ENCODE measurements at places on chromosomes 7 and 10. TPM values are rescaled to one million over a fixed set of nuclear protein-coding genes. Genes with fewer than 3 reads are reported as not detected.

Gene FGFR2
- total RNA-seq, result not detected

Gene GIMAP2
- 1.0 TPM for total RNA-seq

Gene CC2D2B
- total RNA-seq, result not detected

Gene NME8
- total RNA-seq, result not detected

Gene FAM13C
- not detected for total RNA-seq

Gene UPK3B
- total RNA-seq, result not detected

Gene EGR2
- 0.41 TPM for total RNA-seq

Gene CUZD1
- 1.2 TPM for total RNA-seq

Gene ADAMTS14
- total RNA-seq, result not detected

Gene AKR1D1
- total RNA-seq, result not detected

Gene OR6V1
- total RNA-seq, result not detected

Gene C7orf57
- not detected for total RNA-seq

GRCh38 chr10:42769673-42770072 lies 12.9 kb upstream of the BMS1 start:
- no peak for DNase-seq

GRCh38 chr7:47449810-47450590 lies 131.9 kb downstream of the TNS3 start:
- no peak for DNase-seq

- no peak for DNase-seq
Observed at GRCh38 chr7:139396323-139396951, 36.7 kb downstream of the LUC7L2 start.

DNA sequence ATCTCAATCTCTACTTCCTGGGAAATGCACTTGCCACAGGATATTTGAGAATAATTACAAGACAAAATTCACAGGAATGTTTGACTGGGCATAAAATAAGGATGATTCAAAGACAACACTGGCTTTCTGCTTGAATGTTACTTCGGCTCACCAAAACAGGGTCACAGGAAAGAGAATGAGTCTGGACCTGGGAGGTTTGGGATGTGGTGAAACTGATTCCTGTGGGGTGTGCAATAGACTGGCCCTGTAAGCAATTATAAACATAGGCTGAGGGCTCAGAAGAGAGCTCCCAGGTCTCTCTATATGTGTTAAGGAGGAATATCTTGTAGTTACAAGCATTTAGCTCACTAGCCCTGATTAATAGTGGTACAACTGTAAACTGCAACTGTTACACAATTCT lies 613.9 kb upstream of the CELF2 start:
- DNase-seq, result no peak

DNA sequence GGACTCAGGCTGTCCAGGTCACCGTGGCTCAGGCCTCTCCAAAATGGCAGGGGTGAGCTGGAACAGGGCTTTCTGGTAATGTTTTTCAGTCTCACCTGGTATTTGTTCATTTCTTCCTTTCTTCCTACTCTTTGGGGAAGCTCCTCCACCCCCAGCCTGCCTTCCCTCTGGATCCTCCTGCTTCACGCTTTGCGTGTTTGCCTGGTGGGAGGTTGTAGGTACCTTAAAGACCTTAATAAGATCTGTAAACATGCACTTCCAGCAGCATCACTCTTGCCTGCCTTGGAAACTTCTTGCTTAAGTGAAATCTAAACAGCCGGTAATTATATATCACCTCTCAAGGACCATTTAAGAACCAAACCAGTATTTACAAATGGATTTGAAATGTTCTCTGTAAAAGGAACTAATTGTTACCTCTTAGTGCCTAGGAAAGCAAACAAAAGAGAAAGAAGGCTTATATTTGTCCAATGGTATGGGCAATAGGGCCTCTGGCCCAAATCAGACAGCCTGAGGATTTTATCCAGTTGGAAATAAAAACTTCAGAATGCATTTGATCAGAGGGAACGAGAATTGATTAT lies 339.9 kb downstream of the CCSER2 start:
- no peak for DNase-seq

DNA sequence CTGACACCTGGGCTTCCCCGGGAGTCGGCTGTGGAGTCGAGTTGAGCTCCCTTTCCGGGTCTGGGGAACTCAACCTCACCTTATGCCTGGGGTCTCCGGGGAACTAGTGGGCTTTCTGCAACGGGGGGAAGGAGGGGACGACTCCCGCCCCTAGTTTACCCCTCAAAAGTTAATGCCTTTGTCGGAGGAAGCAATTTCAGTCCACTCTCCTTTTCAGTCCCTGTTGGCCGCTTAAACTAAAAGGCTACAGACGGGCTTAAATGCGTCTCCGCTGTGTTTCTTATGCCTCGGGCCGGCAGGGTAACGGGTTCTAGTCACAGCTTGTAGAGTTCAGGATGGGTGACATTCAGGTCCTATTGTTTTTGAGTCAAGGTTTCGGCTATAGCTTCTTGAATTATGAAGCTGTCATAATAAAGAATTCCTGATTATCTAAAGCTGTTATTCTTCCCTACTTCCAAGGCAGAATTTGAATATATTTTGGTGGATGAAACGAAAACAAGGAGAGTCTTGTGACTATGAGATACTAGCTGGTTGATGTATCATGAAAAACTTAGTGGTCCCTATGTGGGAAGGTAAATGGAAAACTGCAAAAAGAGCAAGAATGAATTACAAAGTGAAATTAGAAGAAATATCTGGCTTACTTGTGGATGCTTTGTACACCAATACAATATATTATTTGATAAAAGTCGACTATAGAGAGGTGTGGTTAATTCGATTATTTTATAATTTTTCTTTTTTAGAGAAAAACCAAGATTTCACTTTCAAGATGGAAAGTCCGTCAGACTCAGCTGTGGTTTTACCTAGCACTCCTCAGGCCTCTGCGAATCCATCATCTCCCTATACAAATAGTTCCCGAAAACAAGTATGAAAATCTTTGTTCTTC lies 495 bp downstream of the SFR1 start:
- DNase-seq, result peak; percentile 65

- DNase-seq, result peak; percentile 75
Observed at GRCh38 chr10:37975401-37975991, 951 bp downstream of the ZNF25 start.

DNA sequence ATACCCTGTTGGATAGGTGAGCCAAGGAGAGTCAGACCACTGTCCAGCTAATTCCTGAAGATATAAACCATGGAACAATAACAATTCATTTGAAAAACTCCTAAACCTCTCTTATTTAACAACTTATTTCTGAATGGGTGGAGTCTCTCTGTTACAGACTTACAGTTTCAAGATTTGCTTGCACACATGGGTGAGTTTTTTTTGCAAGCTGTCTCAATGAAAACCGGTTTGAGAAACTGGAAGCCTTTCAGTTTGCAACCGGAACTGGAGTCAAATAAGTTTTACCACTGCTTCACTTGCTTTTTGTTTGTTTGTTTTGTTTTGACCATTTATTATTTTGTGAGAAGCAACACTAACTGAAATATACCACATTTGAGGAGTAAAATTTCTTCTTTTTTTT lies 243.8 kb downstream of the MTERF1 start:
- DNase-seq, result peak; percentile 46

DNA sequence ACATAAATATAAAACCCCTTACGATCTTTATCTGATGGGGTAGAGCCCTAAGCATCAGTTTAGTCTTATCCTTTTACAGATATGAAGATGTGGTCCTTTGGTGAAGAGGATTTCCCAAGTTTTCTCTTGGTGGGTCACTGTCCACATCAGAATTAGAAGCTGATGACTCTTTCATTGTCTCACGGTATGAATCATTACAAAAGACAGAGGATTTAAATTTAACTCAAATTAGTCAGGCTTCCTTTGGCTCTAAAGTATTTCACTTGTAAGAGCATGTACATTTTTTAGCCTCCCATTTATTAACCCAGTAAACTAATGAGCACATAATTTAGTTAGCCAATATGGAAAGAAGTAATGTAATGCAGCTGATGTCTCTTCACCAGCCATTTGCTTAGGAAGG lies 49.9 kb upstream of the TMEM26 start:
- no peak for DNase-seq

GRCh38 chr7:44882899-44883298 lies 2.4 kb downstream of the PURB start:
- DNase-seq, result no peak

DNA sequence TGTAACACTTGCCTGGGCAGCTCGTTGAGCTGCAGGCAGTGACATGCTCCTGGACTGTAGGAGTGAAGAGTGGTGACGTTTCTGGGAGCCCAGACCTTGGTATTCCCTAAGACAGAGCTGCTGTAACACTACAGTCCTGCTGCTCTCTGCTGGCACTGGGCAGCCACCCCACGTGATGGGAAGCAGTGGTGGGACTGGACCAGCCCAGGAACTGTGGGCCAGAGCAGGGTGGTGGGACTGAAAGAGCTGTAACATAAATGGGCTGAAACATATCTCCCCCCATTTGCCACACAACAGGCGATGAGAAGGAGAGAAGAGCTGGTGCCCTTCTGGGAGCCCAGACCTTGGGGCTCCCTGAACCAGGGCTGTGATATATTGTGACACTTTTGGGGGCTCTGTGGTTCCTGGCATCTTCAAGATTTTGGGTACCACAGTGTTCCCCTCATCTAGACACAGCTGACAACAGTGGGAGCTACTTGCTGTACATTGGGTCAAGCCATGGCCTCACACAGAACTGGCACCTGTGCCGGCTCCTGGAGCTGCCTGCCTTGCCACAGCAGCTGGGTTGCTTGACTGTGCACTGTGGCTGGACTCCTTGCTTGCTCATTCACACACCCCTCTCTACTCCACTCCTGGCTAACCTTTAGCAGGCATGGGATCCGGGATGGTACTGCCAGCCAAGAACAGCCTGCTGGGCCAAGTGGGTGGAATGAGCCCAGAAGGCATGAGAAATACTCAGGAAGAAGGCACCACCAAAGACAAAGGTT lies 161.3 kb upstream of the PCDH15 start:
- no peak for DNase-seq

DNA sequence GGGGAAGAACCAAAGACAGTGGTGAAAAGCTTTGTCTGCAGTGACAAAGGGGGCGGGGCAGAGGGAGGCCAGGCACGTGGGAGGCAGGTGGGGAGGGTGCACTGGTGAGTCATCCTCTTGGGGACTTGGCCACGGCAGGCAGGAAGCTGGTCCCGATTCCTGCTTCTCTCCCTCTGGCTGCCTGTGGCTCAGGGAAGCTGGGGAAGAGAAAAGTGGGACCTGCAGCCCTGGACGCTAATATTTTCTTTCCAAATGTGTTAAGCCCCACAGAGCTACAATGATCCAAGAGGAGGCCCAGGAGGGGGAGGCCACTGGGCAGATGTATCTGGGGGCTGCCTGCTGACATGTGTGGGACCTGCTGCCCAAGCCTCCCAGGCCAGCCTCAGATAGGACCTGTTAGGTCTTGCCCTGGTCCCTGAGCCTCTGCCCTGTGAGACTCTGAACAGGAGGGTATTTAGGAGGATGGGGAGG lies 231.8 kb downstream of the KCNMA1 start:
- DNase-seq, result no peak

GRCh38 chr10:60035984-60036383 lies 129.6 kb upstream of the CCDC6 start:
- no peak for DNase-seq

DNA sequence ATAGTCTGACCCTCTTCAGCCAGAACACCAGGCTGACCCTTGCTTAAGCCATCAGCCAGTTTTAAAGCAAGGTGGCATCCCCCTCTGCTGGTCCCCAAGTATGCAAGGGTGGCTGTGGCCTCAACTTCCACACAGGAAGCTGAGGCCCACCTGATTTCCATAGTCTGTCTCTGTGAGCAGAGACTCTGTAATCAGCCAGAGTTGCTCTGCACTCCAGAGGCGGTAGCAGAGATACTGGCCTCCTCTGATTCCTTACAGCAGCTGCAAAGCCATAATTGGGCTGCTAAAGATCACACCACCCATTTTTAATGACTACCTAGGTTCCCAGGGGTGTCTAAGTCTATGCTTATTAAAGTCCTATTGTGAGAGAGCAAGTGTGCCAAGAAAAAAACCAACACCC lies 1.8 kb downstream of the PDAP1 start:
- DNase-seq, result no peak

GRCh38 chr7:20591058-20591457 lies 24.4 kb upstream of the ABCB5 start:
- DNase-seq, result no peak

- no peak for DNase-seq
Observed at GRCh38 chr7:106964466-106964865, 80.0 kb upstream of the PRKAR2B start.

- no peak for DNase-seq
Observed at GRCh38 chr7:8500286-8500685, 66.9 kb downstream of the NXPH1 start.

GRCh38 chr10:15432266-15432665 lies 61.2 kb upstream of the FAM171A1 start:
- DNase-seq, result no peak

DNA sequence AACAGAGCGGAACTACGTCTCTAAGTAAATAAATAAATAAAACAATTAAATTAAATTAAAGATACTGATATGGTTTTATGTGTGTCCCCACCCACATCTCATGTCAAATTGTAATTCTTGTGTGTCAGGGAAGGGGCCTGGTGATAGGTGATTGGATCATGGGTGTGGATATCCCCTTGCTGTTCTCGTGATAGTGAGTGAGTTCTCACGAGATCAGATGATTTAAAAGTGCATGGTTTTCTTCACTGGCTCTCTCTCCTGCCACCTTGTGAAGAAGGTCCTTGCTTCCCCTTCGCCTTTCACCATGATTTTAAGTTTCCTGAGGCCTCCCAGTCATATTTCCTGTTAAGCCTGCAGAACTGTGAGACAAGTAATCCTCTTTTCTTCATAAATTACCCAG lies 29.0 kb upstream of the OGDHL start:
- DNase-seq, result no peak

DNA sequence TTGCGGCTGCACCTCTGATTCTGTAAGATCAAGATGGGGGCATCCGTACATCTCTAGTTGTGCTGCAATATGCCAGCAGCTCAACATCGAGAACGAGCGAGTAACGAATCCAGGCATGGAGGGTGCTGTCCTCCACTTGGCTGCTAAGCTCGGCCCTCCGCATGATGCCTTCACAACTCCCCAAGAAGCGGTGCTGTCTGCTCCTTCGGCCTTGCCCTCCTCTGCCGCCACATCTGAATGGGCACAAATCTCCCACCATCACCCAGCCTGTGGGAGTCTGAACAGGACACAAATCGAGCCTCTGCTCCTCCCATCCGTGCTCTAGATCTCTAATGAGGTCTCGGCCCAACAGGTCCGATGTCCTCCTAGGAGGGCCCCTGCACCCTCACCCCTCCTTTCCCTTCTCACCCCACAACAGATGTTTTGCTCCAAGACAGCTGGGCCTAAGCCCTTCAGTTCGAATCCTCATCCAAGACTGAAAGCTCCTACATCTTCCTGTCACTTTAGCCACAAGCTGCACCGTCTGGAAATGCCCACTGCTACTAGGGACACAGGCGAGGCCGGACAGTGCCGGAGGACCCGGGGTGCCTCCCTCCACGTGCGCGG lies 86.7 kb downstream of the ZNF33B start:
- peak; percentile 46 for DNase-seq

GRCh38 chr10:36451391-36451970 lies 673.9 kb upstream of the ANKRD30A start:
- no peak for DNase-seq

GRCh38 chr10:45514291-45515270 lies 140.6 kb downstream of the ALOX5 start:
- DNase-seq, result no peak
